CD4-positive, alpha-beta T cell (primary cell): ENCODE measurements at places on chromosomes 1 and 21.
A peak's percentile ranks its signal among the peaks of the same experiment; 100 is the strongest.

DNA sequence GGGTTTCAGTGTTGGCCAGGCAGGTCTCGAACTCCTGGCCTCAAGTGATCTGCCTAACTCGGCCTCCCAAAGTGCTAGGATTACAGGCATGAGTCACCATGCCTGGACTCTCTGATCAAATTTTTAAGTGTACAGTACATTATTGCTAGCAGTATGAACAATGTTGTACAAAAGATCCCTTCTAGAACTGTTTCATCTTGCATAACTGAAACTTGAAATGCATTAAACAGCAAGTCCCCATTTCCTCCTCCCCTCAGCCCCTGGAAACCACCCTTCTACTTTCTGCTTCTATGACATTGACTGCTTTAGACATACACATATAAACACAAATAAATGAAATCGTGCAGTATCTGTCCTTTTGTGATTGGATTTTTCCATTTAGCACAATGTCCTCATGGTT, 463.4 kb downstream of the PTPRC start:
- no peaks in the 10 kb centered on the region for H3K4me1 ChIP-seq
- no peak overlapping the region for H3K4me3 ChIP-seq
- H3K27ac ChIP-seq: no peak overlapping the region
- no peaks in the 10 kb centered on the region for H3K36me3 ChIP-seq
- no peak for DNase-seq
- no peaks in the 10 kb centered on the region for H3K27me3 ChIP-seq

DNA sequence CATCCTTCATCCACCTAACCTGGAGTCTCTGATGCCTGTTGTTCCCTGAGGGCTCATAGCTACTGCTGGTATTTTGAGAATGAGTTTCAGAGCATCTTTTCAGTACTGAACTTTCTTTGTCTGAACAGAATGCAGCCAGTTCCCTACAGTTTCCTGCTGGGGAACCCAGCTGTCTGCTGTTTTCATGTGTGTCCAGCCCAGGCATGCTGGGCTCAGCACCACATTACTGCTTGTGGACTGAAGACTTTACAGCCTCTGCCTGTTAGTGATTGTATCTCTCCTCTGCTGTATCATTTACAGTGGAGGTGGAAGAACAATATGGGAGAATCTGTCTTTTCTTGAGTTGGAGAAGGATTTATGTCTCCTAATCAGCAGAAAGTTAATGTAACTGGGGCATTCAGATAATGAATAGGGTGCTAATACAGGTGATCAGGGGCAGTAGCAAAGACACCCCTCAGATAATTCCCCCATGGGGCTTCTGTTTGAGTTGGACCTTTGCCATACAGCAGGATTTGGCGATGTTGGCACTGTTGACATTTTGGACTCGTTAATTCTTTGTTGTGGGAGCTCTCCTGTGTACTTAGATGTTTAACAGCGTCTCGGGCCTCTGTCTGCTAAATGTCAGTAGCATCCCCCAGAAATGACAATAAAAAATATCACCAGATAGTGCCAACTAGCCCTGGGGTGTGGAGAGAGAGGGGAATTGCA, 207.7 kb downstream of the HHAT start:
- no peaks in the 10 kb centered on the region for H3K4me1 ChIP-seq
- H3K27me3 ChIP-seq: no peaks in the 10 kb centered on the region
- H3K36me3 ChIP-seq: no peaks in the 10 kb centered on the region
- no peak for DNase-seq

DNA sequence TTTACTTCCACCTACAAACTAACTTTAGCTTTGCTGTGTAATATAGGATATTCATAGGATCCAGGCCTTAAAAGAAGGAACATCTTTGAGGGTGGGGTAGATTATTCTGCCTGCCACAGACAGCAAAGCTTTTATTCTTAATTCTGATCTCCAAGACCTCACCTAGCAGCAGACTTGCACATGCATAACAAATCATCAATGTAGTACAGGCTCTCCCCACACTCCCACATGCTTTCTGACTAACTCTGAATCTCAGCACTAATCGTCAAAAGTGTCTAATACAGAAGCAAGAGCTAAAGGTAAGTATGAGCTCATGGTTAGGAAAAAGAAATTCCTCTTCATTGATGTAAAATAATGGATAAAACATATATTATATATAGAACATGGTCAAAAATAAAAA, 1468.5 kb upstream of the B3GALT2 start:
- H3K4me1 ChIP-seq: no peaks in the 10 kb centered on the region
- no peak for DNase-seq
- H3K4me3 ChIP-seq: no peak overlapping the region
- no peaks in the 10 kb centered on the region for H3K36me3 ChIP-seq

DNA sequence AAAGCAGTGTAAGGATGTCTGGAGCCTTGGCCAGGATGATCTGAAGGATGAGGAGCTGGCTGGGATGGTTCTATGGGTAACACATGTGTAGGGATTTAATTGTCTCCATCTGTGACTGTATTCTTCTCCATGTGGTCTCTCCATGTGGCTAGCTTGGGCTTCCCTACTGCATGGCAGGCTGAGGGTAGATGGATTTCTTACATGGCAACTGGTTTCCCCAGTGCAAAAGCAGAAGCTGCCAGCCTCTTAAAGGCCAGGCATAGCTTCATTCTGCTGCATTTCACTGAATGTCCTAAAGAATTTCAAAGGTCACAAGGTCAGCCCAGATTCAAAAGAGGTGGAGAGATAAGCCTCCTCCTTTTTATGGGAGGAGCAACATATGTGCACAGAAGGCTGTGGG, 61.7 kb downstream of the XCL2 start:
- H3K36me3 ChIP-seq: no peaks in the 10 kb centered on the region
- H3K27me3 ChIP-seq: no peaks in the 10 kb centered on the region
- peaks cover 23% of the 10 kb centered on the region for H3K4me1 ChIP-seq
- no peak overlapping the region for H3K27ac ChIP-seq
- H3K4me3 ChIP-seq: no peak overlapping the region

DNA sequence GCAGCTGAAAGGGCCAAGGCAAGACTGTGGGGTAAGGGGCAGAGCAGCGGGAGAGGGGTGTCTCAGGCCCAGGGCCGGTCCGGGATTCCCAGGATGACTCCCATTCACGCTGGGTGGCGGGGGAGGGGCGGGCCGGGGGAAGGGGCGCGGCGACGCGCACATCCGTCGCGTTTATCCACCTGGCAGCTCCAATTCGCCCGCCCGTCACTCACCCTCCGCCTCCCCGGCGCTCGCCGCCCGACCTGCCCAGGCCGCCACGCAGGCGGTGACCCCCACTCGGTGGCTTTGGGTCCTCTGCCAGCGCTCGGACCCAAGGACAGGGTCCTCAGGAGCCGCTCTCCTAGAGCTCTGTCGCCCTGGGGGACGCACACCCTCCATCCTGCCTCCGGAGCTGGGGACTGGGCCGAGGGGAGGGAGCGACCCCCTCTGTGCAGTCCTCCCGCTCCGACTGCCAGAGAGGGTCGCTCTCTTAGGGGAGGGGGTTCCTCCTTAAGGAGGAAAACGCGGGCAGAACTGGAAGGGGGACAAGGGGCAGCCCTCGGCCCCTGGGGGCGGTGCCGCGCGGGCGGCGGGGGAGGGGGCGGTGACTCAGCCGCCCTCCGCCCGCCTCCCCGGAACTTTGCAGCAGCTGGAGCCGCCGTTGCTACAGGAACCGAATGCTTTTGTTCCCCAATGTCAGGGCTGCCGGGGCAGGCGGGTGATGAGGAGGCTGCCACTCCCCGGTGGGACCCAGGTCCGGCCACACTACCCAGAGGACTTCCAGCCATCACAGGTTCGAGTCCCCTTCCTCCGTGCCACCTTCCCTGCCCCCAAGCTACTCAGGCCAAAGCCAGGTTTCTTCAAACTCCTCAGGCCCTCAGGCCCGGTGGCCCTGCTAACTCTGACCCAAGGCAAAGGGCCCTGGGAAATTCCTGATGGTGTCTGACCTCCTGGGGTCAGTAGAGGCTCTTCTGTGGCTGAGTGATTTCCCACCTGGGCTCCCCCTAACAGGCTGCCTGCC, 3.4 kb downstream of the ADGRB2 start:
- H3K4me1 ChIP-seq: peaks cover 46% of the 10 kb centered on the region
- peak; percentile 75 for DNase-seq
- no peaks in the 10 kb centered on the region for H3K36me3 ChIP-seq
- peaks cover 11% of the 10 kb centered on the region for H3K27me3 ChIP-seq
- H3K4me3 ChIP-seq: peak overlapping the region; percentile 69

DNA sequence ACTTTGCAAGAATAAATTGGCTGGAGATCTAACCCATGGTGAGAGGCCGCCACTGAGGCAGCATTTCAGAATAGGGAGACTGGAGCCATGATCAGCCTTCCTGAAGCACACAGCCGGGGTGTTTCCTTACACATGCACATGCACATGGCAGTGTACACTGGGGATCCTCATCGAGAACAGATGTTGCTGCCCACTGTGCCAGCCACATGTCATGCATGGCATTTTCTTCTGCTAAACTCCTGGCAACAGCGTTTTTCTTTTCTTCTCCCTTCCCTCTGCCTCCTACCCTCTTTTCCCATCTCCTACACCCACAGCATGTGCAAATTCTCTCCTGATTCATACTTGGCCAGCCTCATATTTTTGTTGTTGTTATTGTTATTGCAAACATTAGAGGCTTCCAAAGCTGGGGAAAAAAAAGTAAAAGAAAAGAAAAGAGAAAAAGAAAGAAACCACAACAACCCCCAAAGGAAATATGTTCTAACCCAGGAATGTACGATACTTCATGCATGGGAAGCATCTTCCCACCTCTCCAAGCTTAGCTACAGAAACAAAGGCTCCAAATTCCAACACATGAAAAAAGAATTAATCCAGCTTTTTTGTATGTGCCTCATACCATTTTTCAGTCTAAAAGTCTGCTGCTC, 344.0 kb downstream of the ASTN1 start:
- DNase-seq: no peak
- no peak overlapping the region for H3K4me3 ChIP-seq
- no peaks in the 10 kb centered on the region for H3K27me3 ChIP-seq
- H3K36me3 ChIP-seq: no peaks in the 10 kb centered on the region
- no peak overlapping the region for H3K27ac ChIP-seq

DNA sequence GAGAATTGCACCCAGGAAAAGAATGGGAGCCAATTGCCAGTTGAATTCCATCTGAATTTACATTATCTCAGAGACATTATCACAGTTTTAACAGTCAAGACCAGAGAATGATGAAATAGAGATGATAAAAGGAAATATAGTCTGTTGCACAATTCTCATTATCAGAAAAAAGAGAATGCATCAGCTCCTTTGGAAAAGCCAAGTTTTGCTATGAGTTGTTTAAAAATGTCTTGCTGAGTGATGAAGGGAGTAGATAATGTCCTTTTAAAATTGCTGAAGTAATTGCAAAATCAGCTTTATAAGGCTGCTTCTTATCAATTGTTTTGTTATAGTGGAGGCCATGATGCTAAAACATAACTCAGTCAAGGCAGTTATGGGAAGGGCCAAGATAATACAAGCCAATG, 37.9 kb upstream of the EEIG2 start:
- no peak for DNase-seq
- H3K27ac ChIP-seq: no peak overlapping the region
- no peaks in the 10 kb centered on the region for H3K27me3 ChIP-seq
- H3K4me3 ChIP-seq: no peak overlapping the region
- H3K36me3 ChIP-seq: no peaks in the 10 kb centered on the region
